ENCODE measurements at places on chromosomes 7 and 10. TPM values are rescaled to one million over a fixed set of nuclear protein-coding genes. Genes with fewer than 3 reads are reported as not detected.

GPNMB gene
- total RNA-seq, result 135 TPM

CYP26C1 gene
- not detected for total RNA-seq

PLPP4 gene
- 0.85 TPM for total RNA-seq

ARHGAP12 gene
- total RNA-seq, result 27.5 TPM

FAM25A gene
- total RNA-seq, result not detected

CALCR gene
- not detected for total RNA-seq

ABCB1 gene
- total RNA-seq, result not detected

NANOS1 gene
- total RNA-seq, result 6.0 TPM

MYH16 gene
- total RNA-seq, result not detected

CYREN gene
- total RNA-seq, result 32.6 TPM

LIPM gene
- total RNA-seq, result not detected

TMEM176A gene
- total RNA-seq, result 6.2 TPM

INMT gene
- total RNA-seq, result 567 TPM

KCNH2 gene
- 0.12 TPM for total RNA-seq

OPN4 gene
- not detected for total RNA-seq

EFCAB10 gene
- not detected for total RNA-seq

CACNB2 gene
- total RNA-seq, result 1.9 TPM

HK1 gene
- total RNA-seq, result 104 TPM

AMPH gene
- total RNA-seq, result 1.5 TPM

ARHGEF5 gene
- 8.3 TPM for total RNA-seq

THSD7A gene
- total RNA-seq, result 0.09 TPM

SLC16A12 gene
- total RNA-seq, result 16.1 TPM

GPR85 gene
- 0.35 TPM for total RNA-seq

ZNF25 gene
- 10.7 TPM for total RNA-seq

CLDN4 gene
- 0.68 TPM for total RNA-seq

ATOH7 gene
- not detected for total RNA-seq

MKX gene
- not detected for total RNA-seq

NPFFR1 gene
- total RNA-seq, result not detected

SLC25A28 gene
- total RNA-seq, result 7.1 TPM

MUC3A gene
- not detected for total RNA-seq

NPSR1 gene
- total RNA-seq, result not detected

SNX13 gene
- 20.5 TPM for total RNA-seq

AFAP1L2 gene
- total RNA-seq, result 0.51 TPM

CPA4 gene
- total RNA-seq, result 49.9 TPM

HEPACAM2 gene
- not detected for total RNA-seq

LANCL2 gene
- 8.3 TPM for total RNA-seq

ANKRD61 gene
- not detected for total RNA-seq

SEMA3C gene
- total RNA-seq, result 55.4 TPM

NEUROG3 gene
- not detected for total RNA-seq

RBM20 gene
- total RNA-seq, result not detected

GOLGA7B gene
- total RNA-seq, result not detected

EMX2 gene
- 0.12 TPM for total RNA-seq

ZNF277 gene
- 49.6 TPM for total RNA-seq

EPHA1 gene
- total RNA-seq, result not detected

PILRA gene
- 2.2 TPM for total RNA-seq

ERCC6 gene
- 22.4 TPM for total RNA-seq

TUBAL3 gene
- total RNA-seq, result not detected

HOXA10 gene
- not detected for total RNA-seq

HDAC9 gene
- 2.4 TPM for total RNA-seq

PIP4K2A gene
- total RNA-seq, result 17.5 TPM

SLC18A3 gene
- total RNA-seq, result not detected

SFMBT2 gene
- total RNA-seq, result 1.3 TPM
